Kidney capillary endothelial cell (primary cell): ENCODE measurements at places on chromosomes 1 and 21.
A peak's percentile ranks its signal among the peaks of the same experiment; 100 is the strongest.

- no peak for DNase-seq
Observed at GRCh38 chr1:10155087-10155712, 55.2 kb upstream of the KIF1B start.

DNA sequence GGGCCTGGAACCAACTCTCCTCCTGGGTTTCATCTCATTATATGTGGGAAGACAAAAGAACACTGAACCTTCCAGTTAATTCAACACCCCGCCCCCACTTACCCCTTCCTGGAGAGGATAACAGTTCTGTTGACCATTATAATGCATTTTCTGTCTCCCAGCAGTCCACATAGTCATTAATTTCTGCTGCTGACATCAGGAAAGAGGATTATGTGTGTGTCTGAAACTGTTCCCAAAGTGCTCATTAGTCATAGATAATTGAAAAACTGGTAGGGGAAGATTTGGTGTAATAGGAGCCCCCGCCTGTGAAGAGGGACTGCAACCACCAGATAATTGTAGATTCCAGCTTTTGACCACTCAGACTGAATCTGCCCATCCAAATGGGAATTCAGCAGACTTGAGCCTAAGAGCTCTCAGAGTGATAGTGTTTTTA lies 208.7 kb downstream of the FGGY start:
- DNase-seq = no peak

GRCh38 chr1:219523411-219523810 lies 89.5 kb downstream of the ZC3H11B start:
- DNase-seq = no peak

DNA sequence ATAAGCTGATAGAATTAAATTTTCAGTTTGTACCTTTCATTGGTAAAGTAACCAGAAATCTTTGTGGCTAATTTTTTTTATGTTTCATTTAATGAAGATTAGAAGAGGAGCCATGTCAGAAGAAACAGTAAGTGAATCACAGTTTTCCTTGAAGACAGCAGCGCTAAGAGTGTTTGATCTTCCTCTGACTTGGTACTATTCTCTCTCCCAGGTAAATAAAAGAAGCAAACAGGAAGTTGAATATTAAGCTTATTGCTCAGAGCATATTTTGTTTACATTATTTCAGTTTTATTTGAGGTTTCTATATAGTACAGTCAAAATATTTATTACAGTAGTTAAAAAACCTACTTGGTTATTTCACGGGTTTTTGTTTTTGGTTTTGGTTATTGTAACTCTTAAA lies 3.7 kb downstream of the MIGA1 start:
- DNase-seq = no peak

GRCh38 chr1:107952989-107953388 lies 12.0 kb downstream of the VAV3 start:
- no peak for DNase-seq

DNA sequence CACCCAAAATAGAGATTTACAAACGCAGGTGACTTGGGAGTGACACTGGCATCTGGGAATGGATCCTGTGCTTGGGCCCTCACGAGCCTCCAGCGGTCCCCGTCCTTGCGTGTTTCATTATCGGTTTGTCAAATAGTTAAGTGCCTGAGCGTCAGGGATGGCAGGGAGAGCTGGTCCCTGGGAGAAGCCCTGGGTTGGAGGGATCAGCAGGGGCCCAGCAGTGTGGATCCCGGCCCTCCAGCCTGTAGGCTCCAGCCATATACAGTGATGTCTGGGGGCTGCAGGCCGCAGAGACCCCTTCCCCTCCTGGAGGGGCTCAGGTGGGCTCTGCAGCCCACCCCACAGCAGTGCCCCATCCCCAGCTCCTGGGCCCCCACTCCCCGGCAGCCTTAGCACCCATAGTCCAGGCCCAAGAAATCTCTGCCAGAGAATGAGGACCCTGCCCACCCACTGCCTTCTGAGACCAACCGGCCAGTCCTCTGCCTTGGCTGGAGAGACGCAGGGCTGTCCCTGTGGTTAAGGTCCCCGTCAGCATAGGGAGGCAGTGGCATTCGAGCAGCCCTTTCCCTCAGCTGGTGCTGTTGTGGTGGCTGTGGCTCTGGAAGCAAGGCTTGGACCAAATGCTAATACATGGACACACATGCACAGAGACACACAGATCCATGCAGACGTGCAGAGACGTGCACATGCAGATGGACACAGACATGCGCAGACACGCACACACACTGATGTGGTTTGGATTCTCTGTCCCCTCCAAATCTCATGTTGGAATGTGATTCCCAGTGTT lies 2.4 kb upstream of the SLC19A1 start:
- DNase-seq = no peak

DNA sequence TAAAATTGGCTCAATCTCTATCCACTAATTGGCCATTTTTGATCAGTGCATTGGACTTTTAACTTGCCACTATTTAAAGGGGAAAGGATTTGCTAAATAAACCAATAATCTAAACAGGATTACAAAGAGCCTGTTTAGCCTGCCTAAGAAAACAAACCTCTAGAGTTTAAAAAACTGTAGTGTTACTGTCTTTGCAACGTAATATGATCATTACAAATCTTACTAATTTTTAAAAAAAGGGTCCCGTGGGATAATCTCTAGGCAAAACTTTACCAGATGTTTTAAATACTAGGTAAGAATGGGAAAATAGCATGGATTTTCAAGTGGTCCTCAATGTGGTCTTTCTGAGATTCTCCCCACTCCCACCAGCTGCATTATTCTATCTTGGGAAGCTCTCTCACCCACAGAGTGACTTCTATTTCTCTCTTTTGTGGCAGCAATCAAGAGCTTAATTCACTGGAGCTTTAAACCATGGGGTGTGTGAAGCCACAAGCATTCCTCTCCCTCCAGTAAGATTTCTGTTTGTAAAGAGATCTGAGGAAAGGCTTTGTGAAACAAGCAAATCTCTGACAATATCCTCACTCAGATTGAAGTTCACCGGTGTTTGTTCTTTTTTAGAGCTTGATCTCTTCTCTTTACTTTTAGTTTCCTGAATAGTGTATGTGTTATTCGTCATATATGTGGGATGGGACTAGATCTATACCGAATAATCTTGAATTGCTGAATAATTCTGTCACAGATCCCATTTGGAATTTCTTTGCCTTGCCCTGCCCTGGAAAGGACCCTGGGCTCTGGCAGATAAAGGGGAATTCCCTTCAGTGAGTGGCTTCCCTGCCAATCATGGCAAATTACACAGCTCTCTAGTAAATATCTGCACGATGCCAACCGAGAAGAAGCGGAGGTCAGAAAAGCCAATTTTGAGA lies 132.2 kb downstream of the TLR5 start:
- DNase-seq = no peak

DNA sequence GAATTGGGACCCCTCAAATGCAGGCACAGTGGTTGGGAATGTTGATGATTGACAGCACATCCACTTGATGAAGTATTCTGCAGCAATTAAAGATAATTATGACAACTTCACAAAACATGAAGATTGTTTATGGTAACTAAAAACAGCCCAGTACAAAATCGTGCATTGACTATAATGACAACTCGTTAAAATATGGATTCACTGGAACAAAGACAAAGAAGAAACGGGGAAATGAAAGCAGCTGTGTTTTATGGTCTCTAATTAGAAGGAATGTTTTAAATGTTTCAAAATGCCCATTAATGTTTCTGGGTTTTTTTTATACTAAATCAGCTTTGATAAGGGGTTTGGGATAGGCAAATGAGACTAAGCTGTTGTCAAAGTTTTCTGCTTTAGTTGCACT lies 36.1 kb downstream of the NIPAL3 start:
- no peak for DNase-seq

GRCh38 chr1:216932424-216932823 lies 209.2 kb upstream of the ESRRG start:
- DNase-seq = no peak

GRCh38 chr1:41485605-41486004 lies 1.1 kb upstream of the EDN2 start:
- peak; percentile 71 for DNase-seq

DNA sequence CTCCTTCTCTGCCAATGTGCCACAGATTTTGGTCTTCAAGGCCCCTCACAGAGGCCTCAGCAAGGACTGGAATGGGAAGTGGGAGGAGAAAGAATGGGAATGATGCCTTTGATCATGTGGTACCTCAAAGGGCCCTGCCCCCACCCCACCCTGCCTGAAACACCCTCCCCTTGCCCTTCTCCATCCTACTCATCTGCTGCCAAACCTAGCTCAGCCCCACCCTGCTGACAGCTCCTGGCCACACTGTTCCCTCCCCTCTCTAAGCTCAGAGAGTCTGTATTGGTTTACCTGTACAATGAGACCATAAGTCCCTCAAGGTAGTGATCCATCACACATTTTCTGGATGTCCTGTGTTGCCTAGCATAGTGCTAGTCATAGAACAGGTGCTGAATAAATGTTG lies 6.7 kb upstream of the ARHGAP30 start:
- DNase-seq = no peak

GRCh38 chr1:99869304-99869703 lies 19.1 kb downstream of the AGL start:
- no peak for DNase-seq

DNA sequence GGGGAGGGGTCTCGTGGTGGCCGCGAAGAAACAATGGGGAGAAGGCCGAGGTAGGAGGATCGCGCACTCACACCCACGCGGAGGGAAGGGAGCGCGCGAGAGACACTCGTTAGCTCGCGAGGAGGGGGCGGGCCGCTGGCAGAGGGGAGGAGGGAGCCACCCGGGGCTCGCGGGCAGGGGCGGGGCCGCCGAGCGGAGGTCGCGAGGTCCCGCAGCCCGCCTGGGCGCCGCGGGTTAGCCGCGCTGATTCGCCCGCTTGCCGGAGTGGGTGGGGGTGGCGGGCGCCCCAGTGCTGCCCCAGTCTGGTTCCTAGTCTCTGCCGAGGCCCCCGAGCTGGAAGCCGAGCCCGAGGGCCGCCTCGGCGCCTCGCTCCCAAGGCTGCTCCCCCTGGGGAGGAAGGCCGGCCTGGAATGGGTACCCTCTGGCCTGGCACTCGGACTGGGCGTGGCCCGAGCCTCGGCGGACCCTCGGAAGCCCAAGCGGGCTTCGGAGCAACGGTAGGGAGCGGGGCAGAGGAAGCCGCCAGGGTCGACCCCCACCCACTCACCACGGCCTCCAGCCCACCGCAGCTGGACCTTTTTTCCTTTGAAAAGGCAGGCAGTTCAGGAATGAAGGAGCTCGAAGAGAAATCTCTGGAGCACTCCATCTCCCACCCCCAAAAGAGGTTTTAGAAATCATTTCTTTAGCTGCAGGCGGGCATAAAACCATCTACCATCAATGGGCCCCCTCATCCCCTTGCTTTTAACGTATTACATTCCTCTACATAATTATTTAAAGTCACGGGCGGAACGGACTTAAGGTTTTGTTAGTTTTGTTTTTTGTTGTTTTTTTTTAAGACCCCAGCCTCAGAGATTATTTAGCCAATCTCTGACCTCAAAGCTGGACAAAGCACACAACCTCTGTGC lies 722 bp upstream of the TUT4 start:
- peak; percentile 62 for DNase-seq

- peak; percentile 53 for DNase-seq
Observed at GRCh38 chr1:15153184-15153841, at the start of gene TMEM51. Gene TMEM51 (plus strand): TSS chr1:15153747. CDS start chr1:15215088, 61,341 bp downstream.

DNA sequence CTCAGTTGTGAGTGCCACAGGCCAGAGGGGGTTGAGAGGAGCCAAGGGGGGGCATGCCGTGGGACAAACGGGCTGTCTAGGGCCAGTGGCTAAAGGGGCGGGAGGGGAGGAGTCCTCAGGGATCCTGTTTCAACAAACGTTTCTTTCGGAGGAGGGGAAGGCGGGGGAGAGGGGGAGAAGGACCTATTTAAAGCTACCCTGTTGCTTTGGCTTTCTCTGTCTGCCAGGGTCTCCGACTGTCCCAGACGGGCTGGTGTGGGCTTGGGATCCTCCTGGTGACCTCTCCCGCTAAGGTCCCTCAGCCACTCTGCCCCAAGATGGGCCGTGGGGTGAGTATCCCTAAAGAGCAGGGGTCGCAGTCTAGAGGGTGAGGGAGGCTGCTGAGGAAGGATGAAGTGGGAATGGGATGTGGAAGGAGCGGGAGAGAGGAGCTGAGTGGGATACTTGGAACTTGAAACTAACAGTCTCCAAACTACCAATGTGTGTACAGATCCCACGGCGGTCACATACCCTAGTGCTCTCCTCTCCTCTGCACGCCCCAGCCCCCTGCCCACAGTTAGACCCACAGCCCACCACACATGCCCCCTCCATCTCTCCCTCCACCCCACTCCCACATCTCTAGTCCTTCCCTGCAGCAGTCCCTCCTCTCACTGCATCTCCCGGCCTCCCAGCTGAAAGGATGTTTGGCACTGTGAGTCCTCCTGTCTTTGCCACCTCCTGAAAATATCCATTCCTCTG lies at the start of gene ATP1A2:
Gene ATP1A2, plus strand, starts transcription at position 215 of the 738 bp plus-strand sequence. Its CDS starts 103 bp downstream, at position 318.
- no peak for DNase-seq

DNA sequence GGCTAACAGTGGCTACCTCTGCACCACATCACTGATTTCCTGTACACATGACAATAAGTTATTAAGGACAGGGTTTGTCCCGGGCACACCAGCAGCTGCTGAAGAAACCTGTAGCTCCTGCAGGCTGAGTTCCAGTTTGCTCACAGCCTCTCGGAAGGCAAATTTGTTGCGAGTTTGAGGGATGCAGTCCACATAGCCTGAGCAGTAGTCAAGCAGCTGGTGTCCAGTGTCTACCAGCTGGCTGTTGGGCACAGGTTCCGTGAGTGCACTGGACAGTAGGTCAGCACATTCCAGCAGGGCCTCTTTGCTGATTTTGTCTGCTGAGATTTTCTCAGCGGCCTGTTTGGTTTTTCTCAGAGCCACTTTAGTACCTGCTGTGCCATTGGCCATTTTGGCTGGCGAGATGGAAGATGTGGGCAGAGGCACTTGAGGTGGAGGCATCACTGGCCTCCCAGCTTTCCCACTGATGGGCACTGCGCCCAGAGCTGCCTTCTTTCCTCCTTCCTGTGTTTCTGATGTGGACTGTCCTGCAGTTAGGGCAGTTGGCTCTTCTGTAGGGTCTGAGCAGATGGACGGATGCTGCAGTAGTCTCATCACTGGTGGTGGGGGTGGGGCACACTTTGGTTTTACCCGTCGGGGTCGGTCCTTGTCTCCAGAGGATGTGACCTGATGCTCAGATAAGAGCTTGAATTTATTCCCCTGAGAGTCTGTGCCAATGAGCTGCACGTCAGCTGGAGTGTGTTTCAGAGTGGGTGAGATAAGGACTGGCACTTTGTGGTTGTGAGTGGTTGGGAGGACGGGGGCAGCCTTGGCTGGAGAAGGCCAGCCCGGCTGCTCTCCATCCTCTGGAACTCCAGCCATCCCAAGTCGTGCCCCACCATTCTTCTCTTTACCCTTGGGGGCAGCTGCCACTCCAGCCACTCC lies 26.1 kb downstream of the TOR3A start:
- no peak for DNase-seq

GRCh38 chr1:67721650-67722291 lies 36.8 kb downstream of the GADD45A start:
- DNase-seq = no peak

GRCh38 chr1:37851782-37852210 lies 7.6 kb downstream of the MTF1 start:
- DNase-seq = no peak

DNA sequence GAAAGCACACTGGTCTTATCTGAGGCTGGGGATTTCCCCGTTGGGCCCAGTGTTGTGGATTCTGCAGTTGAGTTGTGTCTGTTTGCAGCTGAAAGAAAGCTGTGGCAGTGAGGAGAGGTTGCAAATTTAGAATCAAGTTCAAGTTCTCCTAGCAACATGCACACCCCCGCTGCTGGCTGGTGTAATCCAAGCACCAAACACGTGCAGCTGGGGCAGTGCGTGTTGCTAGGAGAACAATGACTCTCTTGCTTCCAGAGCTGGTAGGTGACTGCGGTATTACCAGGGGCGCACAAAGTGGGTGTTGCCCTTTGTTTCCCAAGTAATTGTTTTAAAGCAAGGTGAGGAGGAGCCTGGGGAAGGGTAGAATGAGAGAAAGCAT lies 91.5 kb downstream of the IER5 start:
- DNase-seq = no peak

GRCh38 chr1:54973205-54973921 lies 7.1 kb upstream of the TMEM61 start:
- DNase-seq = no peak
